Coronary artery (tissue), 2 donors: ENCODE measurements at places on chromosomes 7 and 10.

DNA sequence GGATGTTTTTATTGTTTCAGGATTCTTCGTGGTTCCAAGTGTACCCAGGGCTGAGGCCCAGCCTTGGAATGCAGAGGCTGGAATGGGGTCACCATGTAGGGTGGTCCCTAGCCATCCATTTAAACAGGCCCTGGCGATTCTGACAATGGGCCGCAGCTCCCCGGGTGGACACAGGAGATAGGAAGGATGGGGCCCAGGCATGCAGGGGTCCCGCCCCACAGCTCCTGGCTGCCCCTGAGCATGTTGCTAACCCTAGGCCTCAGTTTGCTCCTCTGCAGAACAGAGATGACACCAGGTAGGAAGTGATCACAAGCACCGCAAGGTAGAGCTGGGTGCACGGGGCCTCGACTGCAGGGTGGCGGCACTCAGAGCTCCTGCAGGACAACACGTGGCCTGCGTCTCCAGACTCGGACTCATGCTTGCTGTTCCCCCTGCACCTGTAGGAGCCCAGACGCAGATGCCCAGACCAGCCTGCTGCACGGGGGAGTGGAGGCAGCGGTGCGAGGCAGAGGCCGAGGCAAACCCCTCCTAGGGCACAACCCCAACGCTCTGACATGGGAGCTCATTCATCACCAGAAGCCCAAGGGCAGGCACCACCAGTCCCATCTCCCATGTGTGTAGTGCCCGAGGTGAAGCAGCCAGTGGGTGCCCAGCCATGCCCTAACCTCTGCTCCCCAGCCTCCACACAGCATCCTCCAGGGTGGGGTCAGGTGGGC is 25.5 kb downstream of the VIPR2 start:
- DNase-seq: peak; percentile 54

- no peak for DNase-seq
Observed at GRCh38 chr7:2566348-2566889, 7.6 kb downstream of the IQCE start.

GRCh38 chr7:142196066-142196840 is 61.6 kb downstream of the PRSS58 start:
- DNase-seq: no peak

DNA sequence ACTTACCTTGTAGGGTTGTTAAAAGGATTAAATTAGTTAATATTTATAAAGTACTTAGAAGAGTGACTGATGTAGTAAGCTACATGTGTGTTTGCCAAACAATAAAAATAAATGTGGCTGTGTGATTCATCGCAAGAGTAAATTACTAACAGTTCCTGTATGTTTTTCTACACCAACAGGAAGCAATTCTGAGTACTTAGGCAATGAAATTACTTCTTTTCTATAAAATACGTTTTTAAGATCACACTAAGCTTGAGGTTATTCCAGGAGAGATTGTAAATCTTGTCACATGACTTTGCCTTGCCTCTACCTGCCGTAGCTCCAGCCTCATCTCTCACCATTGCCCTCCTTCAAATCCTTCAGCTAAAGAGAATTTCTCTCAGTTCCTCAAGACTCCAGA is 18.1 kb upstream of the GSTK1 start:
- no peak for DNase-seq
